ENCODE measurements at places on chromosomes 7 and 10.

DNA sequence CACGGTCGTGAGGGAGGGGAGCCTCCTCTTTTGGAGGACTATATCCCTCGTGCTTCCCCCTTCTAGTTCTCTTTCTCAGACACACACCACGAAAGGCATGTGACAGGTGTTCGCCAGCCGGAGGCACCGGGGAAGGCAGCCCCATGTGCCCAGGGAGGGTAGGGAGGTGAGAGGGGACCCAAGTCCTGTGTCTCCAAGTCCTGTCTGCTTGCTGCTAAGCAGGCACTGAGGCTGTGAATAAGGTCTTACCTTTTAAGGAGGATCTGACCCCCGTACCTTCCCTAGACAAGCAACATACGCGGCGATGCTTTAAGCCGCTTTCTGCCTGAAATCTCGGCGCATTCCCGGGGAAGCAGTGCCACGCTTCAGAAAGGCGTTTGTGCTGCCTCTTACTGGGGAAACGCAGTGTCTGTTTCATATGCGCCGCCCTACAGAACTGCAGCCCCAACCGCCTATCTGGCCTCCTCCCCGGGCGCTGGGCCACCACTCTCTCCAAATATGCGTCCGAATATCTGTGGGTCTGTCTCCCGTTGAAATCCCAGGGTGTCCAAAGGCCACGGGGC, 770 bp downstream of the PLXNA4 start:
- DNase-seq = peak; percentile 68

- peak; percentile 33 for DNase-seq
Measured at GRCh38 chr10:92727550-92727949, 37.8 kb downstream of the HHEX start.

- DNase-seq = no peak
Measured at GRCh38 chr10:91042069-91042468, 121.2 kb upstream of the ANKRD1 start.

- no peak for DNase-seq
Measured at GRCh38 chr7:27418541-27418940, 175.9 kb downstream of the EVX1 start.

DNA sequence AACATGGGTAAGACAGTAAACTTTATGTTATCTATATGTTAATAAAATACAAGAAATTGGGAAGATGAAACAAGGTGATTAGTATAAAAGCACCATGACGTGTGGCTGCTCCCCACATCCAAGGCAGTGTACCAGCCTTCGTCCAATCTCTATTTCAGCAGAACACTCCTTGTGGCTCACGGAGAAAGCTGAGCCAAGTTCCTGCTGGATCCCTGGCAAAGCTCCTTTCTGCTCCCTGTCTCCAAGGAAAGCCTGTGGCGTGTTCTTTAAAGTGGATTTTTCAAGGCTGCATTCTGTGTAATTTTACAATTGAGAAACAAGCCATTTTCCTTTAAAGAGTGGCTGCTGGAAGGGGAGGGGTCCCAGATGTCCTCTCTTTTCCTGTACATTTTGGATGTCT, 467.3 kb downstream of the PTPRN2 start:
- no peak for DNase-seq

GRCh38 chr10:97920865-97921264, 71.2 kb downstream of the GOLGA7B start:
- DNase-seq = no peak

GRCh38 chr10:131961047-131961776, 20.5 kb downstream of the BNIP3 start:
- DNase-seq = no peak

DNA sequence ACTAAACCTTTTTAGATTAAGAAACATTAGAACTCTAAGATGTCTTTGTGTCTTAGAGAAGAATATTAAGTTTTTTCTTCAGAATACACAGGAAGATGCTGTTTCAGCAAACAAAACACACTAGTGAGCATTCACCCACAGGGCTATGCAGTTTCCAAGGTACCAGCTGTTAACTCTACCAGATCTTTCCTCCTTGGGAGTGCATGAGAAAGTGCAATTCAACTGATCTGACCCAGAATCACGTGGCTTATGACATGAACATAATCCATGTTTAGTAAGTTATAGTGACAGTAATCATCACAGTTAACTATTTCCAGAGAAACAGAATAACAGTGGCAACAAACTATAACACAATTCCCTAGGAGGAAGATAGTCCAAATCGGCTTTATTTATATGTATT, 270.7 kb downstream of the CACNA2D1 start:
- no peak for DNase-seq

- DNase-seq = no peak
Measured at GRCh38 chr10:87976101-87976743, 112.8 kb downstream of the PTEN start.

GRCh38 chr10:97795886-97796285, 24.1 kb upstream of the SFRP5 start:
- peak; percentile 61 for DNase-seq

Data from GM23338 (cell line).